Epithelial cell of esophagus (primary cell): ENCODE measurements at places on chromosomes 12 and 14.

DNA sequence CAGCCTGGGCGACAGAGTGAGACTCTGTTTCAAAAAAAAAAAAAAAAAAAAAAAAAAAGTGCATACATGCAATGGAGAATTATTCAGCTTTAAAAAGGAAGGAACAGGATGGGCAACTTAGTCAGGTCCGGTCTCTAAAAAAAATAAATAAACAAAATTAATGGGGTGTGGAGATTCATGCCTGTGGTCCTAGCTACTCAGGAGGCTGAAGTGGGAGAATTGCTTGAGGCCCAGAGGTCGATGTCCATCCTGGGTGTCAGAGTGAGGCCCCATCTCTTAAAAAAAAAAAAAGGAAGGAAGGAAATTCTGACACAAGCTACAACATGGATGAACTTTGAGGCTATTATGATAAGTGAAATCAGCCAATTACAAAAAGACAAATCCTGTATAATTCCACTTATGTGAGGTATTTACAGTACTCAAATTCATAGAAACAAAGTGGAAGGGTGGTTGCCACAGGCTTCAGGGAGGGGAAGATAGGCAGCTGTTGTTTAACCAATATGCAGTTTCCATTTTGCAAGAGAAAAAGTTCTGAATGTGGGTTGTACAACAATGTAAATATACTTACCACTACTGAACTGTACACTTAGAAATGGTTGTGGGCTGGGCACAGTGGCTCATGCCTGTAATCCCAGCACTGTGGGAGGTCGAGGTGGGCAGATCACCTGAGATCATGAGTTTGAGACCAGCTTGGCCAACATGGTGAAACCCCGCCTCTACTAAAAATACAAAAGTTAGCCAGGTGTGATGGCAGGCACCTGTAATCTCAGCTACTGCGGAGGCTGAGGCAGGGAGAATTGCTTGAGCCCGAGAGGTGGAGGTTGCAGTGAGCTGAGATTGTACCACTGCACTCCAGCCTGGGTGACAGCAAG, 12.3 kb upstream of the APOF start:
- no peak for DNase-seq

DNA sequence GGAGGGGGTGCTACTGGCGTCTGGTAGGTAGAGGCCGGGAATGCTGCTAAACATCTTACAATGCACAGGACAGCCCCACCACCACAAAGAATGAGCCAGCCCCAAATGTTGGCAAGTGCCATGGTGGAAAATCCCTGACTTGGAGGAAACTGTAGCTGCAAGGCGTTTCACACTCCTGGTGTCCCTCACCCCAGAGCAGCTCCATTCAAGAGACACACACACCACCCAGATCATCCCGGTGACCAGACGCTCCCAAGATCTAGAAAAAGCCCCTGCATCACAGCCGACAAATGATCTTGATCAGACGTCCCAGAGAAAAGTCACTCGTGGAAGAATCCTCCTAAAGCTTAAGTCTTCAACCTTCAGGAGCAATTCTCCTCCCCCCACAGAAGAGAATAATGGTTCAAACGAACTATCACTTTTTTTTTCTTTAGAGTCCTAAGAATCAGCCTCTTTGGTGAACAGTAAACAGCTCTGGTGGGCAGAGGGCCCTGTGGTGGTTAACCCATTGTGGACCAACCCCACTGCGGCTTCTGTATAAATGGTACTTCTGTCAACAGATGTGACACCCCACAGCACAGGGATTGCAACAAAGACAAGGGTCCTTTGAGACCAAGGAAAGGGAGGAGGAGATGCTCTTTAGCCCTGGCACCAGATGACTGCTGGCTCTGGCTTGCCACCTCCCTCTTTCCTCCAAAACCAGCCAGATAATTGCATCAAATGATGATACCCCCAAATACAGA, 2.7 kb downstream of the GLTP start:
- DNase-seq, result no peak

DNA sequence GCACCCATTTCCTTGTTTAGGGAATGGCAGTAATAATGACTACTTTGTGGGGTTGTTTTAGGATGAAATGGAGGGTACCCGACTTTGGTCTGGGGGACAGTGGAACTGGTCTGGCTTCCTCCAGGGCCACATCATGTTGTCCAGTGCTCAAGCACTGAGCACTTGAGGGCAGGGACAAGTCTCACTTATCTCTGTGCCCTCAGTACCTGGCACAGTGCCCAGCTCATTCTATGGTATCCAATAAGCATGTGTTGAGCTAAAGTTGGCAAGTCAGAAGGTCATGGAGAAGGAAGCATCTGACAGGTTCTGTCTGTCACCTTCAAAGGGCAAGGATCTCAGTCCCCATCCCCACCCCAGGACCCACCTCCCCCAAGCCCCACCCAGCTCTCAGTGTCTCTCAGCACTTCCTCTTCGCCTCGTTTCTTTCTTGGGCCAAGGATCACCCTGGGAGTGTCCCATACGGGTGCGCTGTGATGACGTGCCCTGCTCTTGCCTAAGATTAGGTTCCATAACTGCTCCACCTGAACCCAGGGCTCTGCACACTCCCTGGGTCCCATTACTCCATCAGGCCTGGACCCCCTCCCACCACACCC, 24.3 kb upstream of the TMEM106C start:
- DNase-seq, result no peak

DNA sequence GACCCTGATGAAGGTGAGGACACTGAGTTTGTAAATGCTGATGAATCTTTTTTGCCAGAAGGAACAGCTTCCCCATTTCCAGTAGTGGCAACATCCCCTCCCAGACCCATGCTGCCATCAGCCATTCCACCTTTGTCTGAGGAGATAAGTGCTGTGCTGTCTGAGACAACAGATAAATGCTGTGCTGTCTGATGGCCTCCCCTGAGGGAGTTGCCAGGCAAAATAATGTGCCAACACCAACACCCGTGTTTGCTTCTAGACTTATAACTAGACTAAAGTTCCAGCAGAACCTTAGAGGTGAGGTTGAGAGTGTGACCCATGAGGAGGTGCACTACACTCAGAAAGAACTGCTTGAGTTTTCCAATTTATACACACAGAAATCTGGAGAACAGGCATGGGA, 349.5 kb downstream of the C12orf75 start:
- no peak for DNase-seq

GRCh38 chr14:59245809-59246295, 57.4 kb downstream of the DAAM1 start:
- DNase-seq, result no peak

GRCh38 chr14:36013483-36013882, 163.0 kb downstream of the PTCSC3 start:
- DNase-seq, result no peak

DNA sequence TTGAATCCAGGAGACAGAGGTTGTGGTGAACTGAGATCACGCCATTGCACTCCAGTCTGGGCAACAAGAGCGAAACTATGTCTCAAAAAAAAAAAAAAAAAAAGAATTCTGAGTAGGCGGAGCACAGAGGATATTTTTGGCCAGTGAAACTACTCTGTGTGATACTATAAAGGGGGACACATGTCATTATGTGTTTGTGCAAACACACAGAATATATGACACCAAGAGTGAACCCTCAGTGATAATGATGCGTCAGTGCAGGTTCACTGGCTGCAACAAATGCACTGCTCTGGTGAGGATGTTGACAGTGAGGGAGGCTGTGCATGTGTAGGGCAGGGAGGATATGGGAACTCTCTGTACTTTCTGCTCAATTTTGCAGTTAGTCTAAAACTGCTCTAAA, 24.2 kb downstream of the FBXO21 start:
- no peak for DNase-seq

DNA sequence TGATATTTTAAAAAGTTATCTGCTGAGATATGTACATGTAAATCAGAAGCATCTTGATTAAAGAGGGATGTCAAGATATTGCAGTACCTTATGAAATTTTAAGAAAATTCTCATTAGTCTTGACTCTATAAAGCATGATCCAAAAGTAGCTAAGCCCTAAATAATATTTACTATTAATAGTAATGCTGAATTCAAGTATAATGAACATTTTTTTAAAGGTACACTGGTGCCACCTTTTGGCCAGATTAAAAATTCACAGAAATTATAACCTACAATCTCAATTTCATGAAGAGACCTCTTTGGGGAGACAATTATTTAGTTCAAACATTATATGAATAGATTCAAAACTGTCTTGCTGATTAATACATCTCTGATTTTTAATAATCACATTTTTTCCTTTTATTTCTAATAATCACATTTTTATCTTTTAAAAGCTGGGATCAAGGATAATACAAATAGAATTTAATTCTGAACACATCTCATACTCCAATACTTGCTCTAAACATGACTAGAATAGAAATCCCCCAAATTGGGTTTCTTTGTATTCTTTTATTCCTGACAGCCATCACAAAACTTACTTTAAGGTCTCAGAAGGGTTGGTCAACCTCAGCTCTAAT, 13.4 kb downstream of the AKAP5 start:
- peak; percentile 19 for DNase-seq

GRCh38 chr14:74596741-74597450, 15.1 kb downstream of the LTBP2 start:
- DNase-seq, result no peak

DNA sequence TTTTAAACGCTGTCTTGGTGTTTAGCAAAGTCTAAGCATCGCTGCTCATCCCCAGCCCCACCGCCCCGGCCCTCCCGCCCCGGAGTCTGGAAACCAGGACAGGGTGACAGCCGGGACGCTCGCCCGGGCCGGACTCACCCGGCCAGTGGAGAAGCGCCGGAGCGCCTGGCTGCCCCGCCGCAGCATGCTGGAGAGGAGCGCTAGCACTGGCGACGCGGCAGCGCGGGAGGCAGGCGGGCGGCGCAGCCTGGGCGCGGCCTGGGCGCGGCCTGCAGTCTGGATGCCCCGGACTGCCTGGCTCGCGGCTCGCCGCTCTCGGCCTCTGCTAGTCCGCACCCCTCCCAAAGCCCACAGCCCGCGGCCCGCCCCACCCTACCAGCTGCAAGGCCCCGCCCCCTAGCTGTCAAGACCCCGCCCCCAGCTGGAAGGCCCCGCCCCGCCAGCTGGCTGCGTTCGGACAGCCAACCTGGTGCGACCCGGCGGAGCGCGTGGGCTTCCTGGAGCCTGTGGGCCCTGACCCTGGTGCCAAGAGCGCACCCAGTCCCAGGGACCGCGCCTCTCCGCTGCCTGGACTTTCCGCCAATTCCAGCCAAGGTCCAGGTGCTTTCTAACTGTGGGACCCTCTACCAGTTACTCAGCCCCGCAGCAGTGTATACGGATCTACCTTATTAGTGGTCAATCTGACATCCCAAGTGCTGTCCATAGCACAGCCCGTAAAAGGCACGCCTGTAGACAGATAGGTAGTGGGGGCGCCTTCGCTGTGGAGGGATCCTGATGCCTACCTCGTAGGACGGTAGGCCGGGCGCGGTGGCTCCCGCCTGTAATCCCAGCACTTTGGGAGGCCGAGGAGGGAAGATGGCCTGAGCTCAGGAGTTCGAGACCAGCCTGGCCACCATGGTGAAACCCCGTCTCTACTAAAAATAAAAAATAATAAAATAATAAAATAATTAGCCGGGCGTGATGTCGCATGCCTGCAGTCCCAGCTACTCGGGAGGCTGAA, at the start of gene ALDH1L2:
Gene ALDH1L2, minus strand, starts transcription at position 208 of the 1,000 bp plus-strand sequence. Its CDS starts 22 bp downstream, at position 186.
- peak; percentile 93 for DNase-seq

DNA sequence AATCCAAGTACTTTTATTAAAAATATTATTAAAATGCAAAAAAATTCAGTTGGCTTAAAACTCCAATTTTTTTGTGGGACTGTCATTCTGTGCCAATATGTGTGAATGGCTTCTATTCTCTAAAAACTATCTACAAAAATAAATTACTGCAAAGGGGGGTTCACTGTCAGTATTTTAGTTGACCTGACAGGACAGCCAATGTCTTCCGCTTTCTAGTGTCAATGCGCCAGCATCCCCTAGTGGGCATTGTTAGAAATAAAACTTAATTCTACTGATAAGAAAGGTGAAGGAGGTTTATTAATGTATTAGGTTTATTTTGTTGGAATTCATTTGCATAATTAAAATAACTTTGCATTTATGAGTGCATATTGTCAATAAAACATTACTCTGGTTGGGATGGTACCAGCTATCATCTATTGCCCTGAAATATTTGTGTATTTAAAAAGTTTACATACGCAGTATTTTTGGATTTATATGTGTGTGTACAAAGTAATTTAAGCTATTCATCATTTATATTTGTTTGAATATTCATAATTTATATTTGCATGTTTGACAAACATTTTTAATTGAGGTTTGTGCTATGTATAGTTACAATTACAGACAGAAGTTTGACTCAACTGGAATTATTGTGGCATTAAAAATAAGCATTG, 527.2 kb downstream of the FLRT2 start:
- DNase-seq, result peak; percentile 50

DNA sequence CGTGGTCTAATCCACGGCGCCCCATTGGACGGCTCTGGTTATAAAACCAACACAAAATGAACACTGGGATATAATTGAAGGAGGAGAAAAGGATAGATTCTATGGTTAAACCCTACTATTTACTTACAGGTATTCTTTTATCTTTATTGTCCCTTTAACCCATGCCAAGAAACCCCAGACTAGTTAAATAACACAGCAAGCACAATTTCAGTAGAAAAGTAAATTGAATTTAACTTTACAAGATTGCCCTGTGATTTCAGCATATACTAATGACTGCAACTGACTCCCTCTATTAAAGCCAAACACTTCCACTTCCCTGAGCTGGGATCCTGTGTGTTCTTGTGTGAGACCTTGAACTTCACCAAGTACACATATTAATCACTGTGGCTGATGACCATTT, 45.3 kb downstream of the BCL11B start:
- DNase-seq, result no peak

GRCh38 chr12:47725893-47726292, 603 bp upstream of the ENDOU start:
- DNase-seq, result peak; percentile 61

GRCh38 chr12:13220838-13221237, 24.3 kb downstream of the EMP1 start:
- no peak for DNase-seq

DNA sequence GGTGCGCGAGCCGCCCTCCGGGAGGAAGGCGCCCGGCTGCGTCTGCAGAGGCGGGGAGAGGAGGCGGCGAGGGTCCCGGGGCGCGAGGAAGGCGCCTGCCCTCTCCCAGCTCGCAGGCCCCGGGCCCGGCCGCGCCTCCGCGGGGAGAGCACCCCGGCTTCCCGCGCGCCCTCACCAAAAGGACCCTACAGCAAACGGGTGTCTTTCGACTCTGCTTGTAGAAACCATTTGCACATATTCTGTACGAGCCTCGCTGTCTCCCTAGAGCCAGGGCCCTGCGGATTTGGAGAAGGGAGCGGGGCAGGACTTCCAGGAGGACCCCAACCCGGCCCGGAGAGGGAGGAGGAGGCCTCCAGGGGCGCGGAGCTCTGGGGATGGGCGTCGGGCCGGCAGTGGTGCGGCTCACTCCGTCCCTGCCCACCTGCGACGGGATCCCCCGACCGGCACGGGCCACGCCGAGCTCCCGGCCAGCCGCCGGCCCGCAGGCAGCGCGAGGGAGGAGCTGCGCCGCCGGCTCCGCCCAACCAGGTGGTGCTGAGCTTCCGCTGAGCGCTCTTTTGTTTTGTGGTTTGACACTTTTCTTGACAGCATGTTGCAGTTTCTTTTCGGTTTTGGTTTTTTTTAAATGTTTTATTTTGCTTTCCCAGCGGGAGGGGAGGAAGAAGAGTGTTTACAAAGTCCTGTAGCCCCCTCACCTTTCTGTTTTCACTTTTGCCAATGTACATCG, 103.3 kb upstream of the FKBP4 start:
- DNase-seq, result peak; percentile 1
